ENCODE measurements at places on chromosomes 1 and 21.

DNA sequence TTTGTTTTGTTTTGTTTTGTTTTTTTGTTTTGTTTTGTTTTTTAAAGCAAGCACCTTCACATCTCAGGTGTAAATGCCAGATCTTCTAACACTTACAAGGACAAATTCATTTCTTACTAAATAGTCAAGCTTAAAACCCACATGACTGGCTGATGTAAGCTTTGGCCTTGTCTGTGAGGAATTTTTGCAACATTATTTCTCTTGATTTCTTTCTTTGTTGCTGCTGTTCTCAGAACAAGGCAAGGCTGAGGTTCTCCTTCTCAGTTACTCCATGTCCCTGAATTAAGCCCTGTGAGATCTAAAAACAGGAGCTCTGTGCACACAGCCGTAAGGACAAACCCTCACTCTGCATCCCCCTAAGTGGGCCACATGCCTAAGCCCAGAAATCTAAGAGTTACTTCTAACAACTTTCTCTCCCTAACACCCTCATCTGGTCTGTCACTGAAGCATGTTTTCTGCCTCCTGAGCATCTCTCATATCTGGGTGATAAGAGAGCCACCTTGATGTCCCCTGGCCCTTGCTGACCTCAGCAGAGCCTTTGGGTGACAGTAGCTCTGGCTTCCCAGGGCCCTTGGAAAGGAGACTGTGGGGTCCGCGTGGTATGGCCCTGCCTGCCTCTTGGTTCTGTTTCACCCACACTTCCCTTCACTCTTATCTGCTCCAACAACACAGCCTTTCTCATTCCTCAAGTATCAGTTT lies 81.2 kb upstream of the HOOK1 start:
- DNase-seq = no peak

GRCh38 chr21:18989953-18990495 lies 586.4 kb upstream of the TMPRSS15 start:
- no peak for DNase-seq

DNA sequence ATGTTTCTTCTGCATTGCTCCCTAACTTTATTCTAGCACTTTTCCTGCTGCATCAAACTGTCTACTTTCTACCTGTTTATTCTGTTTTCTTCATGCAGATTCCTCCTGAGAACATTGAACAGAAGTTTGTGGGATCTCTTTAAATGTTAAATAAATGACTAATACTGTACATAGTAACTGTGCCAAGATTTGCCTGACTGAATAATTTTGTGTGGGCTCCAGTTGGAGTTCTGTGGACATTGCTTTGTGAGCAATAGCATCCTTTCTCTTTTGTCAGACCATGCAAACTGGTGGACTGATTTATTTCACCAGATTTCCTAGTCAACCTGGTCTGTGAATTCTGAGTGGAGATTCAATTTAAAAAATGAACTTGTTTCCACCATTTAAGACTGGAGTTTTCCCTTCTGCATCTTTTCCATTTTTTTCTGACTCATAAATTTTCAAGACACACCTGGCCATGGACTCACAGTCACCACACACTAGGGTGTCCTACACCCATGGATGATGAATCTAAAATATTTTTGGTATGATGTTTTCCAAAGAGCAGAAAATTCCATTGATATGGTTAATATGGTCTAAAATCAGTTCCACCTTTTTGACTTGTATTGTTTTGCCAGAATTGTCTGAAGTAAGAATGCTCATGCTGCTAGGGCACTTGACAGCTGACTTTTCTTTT lies 140.7 kb upstream of the SPAG17 start:
- no peak for DNase-seq

DNA sequence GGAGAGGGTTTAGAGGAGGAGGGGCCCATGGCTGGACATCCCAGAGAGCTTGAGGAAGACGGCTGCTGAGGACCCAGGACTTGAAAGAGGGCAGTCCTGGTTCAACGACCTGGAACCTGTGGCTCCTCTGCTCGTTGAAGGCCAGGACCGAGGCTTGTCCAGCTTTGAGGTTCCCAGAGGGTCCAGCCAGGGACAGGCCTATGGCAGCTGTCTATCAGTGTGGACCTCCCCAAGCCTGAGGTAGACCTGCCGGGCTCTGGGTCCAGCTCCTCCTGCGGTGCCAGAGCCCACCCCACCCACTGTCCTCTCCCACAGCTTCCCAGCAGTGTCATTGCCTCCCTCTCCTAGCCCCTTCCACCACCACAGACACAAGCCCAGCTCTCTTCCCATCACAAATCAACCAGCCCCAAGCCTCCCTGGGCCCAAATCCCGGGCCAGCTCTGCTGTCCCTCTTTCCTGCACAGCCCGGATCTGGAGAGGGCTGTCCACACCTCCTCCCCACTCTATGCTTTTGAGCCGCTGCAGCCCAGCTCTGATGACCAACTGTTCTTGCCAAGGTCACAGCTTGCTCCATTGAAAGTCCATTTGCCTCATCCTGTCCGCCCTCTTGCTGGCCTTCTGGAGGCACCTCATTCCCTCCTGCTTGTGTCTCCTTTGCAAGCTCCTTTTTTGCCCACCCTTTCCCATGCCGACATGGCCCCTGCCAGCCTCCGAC lies 48.7 kb upstream of the EDN2 start:
- no peak for DNase-seq

DNA sequence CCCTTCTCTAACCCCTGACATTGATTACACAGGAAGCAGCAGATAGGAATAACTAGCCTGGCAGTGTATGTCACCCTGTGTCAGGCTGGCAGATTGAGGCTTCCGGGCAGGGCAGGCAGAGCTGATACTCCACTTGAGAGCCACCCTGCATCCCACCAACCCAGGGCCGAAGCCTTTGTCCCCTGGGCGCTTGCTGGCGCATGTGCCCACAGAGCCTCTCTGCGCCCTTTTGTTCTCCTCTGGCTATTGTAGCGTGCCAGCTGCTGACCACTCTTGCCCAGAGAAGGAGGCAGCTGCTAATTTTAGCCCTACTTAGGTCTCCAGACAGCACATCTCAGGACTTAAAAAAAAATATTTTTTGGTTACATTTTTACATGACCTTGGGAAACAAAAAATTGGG lies 304.9 kb downstream of the HHAT start:
- no peak for DNase-seq

GRCh38 chr1:31396633-31397351 lies 16.2 kb upstream of the SERINC2 start:
- DNase-seq = no peak

DNA sequence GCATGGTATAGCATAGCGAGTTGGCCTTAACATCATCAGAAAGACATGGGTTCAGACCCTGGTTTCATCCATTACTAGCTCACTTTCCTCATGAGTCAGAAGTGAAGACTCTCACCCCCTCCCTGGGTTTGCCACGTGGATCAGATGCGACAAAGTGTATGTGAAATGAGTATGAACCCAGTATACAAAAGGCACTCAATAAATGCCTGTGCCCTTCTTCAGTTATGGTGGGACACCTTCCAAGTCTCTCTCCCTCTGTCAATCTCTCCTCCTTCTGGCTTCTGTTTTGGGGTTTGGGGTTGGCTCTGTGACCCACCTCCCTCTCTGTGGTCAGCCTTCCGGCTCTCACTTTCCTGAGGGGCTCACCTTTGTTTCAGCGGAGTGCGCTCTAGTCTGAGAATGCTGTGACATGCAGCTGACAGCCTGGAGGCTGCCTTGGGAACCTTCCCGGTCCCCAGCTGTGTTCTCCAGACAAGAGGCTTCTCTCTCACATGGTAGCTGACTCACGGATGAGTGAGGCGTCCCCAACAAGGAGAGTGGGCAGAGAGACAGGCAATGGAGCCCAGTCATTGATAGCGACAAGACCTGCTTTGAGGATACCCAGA lies 155.0 kb upstream of the EDN2 start:
- peak; percentile 71 for DNase-seq

GRCh38 chr1:30068787-30069472 lies 654.5 kb downstream of the MATN1 start:
- DNase-seq = no peak
